ENCODE measurements at places on chromosomes 3 and 15.

DNA sequence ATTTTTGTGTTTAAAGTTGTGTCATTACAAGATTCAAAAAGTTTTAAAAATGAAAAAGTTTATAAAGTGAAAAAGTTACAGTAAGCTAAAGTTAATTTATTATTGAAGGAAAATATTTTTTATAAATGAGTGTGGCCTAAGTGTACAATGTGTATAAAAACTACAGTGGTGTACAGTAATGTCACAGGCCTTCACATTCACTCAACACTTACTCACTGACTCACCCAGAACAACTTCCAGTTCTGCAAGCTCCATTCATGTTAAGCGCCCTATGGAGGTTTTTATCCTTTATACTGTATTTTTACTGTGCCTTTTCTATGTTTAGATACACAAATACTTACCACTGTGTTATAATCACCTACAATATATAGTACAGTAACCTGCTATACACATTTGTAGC, 76.3 kb downstream of the DTWD1 start:
- no peak for DNase-seq

GRCh38 chr15:60507596-60508424, 28.9 kb upstream of the ICE2 start:
- DNase-seq = peak; percentile 80

GRCh38 chr3:108011616-108012015, 79.2 kb downstream of the CD47 start:
- no peak for DNase-seq

GRCh38 chr15:75985971-75986370, 26.3 kb downstream of the NRG4 start:
- DNase-seq = no peak

DNA sequence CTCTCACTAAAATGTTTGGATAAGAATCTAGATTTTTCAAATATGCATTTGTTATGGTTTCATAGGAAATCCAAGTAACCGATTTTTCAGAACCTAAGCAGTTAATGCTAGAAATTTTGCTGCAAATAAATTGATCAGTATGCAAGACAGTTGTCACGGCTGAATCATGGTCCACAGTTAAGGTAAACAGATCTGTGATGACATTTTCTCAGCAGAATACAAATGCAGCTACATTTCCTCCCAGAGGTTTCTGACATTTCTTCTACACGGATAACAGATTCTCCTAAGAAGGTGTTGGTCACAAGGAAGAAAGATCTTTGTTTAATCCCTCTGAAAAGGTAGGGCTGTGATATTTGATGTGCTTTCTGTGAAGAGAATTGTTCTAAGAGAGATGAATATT, 36.9 kb downstream of the ARNT2 start:
- DNase-seq = no peak

DNA sequence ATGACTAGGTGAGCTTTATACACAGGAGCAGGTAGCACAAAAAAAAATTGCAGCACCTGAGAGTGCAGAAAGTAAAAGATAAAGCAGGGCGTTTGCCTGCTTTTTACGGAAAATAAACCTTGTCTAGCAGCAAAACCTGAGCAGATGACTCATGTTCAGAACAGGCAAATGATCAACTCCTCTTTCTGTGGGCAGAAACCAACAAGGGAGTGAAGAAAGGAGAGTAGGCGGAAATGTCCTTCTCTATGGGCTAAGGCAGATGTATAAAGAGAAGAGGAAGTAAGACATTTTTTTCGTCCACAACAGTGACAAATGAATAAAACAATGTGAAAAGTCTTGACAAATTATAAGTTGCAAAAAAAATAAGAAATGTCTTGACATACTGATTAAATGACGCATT, 24.5 kb upstream of the GMNC start:
- no peak for DNase-seq

GRCh38 chr3:18988614-18989229, 159.6 kb upstream of the KCNH8 start:
- peak; percentile 60 for DNase-seq

DNA sequence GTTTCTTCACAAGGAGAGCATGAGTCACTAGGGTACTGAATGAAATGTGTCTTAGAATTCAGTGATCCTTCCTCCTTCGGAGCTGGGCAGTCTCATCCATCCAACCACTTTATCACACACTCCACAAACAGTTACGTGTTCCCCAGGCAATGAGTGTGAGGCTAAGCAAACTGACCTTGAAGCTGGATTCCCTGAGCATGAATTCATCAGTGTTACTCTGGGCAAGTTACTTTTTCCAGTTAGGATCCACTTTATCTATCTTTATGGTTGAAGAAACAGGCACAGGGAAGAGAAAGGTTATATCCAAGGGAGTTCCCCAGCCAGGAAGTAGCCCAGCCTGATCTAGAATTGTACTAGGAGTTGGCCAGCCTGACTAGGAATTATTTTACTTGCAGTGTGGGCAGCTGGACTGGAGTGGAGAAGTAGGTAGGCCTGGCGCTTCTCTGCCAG, 17.1 kb upstream of the GCNT3 start:
- no peak for DNase-seq

Data from cerebellar cortex (tissue), 1 donor.